ENCODE measurements at places on chromosomes 16 and 17.

GRCh38 chr16:65065031-65065430 is 56.8 kb downstream of the CDH11 start:
- DNase-seq, result no peak

DNA sequence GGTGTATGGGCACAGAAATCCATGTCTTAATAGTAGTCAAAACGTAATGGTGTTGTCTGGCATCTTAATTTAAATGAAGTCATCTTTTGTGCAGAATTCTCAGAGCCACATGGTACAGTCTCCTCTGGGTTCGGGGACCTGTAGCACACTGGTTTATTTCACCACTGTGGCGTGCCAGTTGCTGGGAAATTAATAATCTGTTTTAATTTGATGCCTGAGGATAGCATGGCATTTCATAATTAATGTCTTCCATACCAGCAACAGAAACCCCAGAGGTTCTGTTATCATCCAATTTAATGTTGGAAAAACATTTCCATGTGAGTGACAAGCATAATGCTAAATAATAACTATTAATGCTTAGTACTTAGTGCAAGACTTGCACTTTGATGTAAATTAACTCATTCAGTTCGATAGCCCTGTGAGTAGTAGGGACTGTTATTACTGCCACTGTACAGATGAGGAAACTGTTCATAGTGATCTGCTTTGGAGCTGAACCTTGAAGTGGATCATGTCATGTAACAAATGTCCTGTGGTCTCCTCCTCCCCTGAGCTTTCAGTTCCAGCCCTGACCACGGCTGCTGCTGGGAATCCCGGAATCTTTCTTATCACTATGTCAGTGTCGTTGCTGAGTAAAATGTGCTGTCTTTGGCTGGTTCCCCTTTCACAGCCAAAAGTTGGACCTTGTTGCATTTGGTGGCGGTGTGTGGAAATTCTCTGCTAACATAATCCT is 51.2 kb downstream of the SNX29 start:
- no peak for DNase-seq

- no peak for DNase-seq
Observed at GRCh38 chr16:9170470-9170869, 79.0 kb downstream of the HAPSTR1 start.

DNA sequence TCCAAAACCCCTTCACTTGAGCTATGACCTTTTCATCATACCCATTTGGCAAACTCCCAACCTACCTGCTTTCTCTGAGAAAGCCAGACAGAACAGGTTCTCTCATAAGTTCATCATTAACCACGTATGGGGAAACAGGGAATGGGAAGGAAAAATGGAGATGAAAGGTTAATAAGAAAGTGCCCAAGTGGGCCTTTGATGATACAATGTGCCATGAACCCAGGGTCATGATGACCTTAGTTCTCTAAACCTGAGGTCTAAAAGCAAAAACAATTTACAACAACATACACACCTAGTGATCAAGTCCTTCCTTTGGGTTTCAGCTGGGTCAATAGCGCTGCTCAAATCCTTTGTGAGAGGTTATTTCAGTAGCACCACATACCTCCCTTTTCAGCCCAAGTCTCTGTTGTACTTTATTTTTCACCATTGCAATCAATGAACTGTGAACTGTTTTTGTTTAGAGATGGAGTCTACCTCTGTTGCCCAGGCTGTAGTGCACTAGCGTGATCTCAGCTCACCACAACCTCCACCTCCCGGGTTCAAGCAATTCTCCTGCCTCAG is 14.5 kb upstream of the RANGRF start:
- no peak for DNase-seq

DNA sequence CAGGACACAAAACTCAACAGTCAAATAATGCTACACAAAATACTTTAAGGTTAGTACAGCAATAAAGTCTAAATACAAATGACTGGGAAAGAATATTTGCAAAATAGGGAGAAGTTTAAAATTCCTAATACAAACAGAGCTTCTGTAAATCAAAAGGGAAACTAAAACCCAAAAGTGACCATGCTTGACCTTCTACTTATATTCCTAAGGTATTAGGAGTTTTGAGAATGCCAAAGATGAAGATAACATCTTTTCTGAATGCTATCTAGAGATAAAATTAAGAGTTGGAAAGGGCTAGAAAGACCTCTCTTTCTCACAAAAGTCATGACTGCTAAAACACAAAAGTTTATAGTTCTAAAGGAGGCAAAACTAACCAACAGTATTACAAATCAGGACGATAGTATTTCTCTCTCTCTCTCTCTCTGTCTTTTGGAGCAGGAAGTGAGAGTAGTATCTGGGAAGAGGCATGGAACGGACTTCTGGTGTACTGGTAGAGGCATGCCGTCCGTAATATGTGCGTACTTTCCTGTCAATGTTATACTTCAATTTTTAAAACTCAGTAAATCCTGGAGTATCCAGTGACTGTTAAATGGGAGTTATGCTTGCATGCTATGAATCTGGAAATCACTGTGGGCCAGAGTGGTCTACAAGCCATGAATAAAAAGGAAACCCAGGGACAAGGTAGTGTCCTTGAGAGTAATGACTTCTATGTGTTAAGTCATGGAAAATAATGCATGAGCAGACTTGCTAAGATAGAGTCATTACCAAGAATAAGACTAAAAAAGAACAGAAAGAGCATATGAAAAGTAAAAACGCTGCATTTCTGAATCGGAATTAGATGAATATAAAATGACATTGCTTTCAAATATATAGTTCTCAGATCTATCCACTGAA is 49.7 kb upstream of the ANKFY1 start:
- no peak for DNase-seq

GRCh38 chr17:61970030-61970429 is 42.2 kb upstream of the INTS2 start:
- DNase-seq, result no peak

DNA sequence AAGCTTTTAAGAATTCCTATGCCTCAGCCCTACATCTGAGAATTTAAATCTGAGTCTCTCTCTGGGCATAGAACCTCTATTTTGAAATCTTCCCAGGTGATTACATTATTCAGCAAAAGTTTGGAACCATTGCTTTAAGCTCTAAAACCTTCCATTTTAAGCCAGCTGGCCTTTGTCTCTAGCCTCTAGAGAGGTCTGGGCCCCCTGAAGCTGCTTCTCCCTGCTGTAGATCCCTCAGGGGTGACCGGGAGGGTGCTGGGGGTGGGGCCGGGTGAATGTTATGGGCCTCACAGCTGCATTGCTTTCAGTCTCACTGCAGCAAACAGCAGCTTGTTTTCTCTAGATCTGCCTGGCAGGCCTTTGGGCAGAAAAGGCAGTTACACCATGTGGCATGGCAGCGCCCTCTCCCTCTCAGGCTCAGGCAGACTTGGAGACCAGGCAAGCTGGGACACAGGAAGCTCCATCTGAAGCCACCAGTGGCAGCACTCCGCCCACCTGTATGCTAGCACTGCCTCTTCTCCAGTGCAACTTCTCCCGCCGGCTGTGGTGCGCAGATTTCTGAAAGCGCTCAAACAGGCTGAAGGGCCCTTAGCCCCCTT is 66.3 kb downstream of the MPRIP start:
- DNase-seq, result no peak

DNA sequence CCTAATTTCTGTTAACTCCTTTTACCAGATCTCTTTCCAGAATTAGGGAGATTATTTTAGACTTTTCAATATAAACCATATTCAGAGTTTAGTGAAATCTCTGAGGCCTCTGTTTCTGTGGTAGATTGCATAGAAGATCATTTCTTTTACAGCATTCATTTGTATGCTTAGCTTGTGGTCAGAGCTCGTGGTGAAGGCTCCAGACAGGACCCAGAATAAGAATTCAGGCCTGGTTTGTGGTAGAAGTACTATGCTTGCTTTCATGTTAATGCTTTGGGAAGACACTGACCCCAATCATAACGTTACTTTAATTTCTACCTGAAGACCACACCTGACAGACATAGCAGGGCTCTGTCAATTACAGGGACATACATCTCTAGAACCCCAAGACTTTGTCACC is 258.1 kb downstream of the FTO start:
- no peak for DNase-seq

GRCh38 chr17:60750640-60751039 is 73.0 kb downstream of the BCAS3 start:
- no peak for DNase-seq
